BE2C (cell line): ENCODE measurements at places on chromosomes 5 and 9.

DNA sequence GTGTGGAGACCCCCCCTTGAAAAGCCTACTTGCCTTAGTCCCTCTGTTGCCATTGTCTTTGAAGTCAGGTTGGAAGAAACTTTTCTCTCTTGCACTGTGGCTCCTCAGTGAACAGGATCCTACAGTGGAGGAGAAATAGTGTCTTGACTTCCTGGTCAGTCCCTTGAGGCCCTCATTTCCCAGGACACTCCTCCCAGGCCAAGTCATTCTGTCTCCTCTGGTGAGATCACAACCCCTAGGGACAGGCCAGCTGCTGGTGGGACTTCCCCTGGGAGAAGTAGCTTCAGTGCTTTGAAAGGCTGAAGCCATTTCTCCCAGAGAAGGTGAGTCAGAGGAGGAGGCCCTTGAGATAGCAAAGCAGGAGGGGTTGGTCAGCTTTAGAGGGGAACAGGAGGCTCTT, 10.1 kb upstream of the GRIA1 start:
- no peak for DNase-seq

- DNase-seq: no peak
These were observed 204.7 kb upstream of the RFX3 start for GRCh38 chr9:3730511-3730922.

DNA sequence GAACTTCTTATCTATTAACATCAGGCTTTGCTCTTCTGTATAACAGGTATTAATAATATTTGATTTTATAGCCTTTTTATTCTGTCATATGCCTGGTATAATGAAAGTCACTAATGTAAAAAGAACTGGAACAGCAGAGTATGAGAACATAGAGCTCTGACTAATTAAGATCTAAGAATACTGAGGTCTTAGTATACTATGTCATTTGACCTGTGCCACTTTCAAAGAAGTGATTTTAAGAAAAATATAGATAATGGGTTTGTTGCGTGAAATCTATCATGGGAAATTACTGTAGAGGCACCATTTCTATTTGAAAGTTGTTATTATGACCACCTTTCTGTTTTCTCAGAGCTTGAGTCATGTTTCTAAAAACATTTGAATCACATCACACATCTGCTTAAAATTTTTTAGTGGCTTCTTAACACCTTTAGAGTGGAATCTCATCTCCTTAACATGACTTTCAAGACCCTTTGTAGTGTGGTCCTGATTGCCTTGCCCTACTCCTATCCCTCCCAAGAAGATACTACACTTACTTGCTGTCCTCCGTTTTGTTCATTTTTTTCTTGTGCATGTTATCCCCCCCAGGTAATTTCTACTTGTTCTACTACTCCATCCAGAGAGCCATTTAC, 14.3 kb downstream of the WDR36 start:
- no peak for DNase-seq

DNA sequence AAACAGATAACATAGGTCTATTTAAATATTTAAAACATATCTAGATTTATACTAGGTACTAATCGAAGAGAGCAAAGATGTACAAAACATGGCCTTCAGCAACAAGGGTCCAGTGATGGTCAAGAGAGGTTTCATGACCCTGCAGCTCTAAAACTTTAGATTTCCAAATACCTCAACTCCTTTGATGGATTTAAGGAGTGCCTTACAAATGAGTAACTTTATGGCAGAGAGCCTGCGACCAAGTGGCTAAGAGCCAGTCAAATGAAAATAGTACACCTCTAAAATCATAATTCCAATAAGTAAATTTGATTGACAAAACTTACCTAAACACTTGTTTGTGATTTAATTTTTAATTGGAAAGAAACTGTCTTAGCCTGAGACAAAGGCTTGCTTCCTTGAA, 4.7 kb upstream of the SH3RF2 start:
- DNase-seq: no peak

DNA sequence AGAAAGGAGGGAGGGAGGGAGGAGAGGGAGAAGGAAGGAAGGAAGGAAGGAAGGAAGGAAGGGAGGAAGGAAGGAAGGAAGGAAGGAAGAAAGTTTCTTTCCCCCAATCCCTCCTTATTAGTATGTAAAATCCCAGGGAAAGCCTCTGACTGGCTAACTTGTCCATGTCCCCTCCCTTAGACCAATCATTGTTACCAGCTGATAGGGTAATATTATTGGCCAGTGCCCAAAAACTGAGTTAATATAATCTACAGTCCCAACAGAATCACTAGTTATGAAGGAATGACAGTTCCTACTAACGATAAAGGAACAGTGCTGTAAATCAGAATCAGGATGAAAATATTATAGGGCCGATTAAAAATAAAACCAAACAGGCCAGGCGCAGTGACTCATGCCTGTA, 53.6 kb upstream of the CCNG1 start:
- DNase-seq: no peak

- no peak for DNase-seq
These were observed 267.3 kb downstream of the MLLT3 start for GRCh38 chr9:20355022-20355421.

- no peak for DNase-seq
These were observed 230.5 kb downstream of the SPOCK1 start for GRCh38 chr5:137268646-137269045.

DNA sequence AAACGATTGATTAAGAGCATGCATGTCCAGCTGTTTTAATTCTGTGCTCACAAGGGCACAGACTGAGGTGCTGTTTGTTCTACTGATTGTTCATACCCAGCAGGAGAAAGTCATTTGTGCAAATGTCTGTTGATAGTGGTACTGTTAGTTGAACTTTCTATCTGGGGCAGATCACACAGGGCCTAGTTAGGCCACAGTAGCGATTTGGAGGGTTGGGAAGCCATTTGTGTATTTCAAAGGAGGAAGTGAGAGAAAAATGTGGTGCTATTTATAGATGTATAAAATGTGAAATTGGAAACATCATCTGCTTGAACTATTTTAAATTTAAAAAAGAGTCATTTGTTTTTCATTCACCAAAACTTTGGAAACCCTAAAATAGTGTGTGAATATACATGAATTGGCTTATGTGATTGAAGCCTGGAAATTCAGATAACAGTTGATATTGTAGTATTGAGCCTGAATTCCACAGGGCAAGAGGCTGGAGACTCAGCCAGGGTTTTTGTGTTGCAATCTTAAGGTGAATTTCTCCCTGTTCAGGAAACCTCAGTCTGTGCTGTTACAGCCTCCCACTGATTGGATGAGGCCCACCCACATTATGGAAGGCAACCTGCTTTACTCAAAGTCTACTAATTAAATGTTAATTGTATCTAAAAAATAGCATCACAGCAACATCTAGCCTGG, 162.0 kb upstream of the CDKN2B start:
- no peak for DNase-seq

GRCh38 chr9:130347931-130348330, 82.4 kb downstream of the HMCN2 start:
- DNase-seq: no peak

- DNase-seq: no peak
These were observed 14.9 kb upstream of the SPATA24 start for GRCh38 chr5:139418793-139419192.

DNA sequence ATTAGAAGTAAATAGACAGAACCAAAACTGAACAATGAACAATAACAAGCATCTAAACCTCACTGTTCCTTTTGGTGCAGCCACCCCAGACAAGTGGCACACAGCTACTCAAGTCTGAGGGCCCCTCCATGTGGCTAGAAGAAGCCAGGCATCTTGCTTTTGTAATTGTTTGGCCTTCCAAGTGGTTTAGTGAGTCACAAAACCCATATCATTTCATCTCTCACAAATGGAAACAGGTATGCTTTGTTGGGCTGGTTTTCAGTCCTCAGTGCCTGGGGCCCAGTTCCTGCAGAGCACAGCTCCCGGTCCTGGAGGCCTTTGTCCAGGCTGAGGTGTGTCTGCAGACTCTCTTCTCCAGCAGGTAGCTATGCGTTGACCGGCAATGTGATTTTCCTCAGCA, 16.7 kb downstream of the PRLR start:
- no peak for DNase-seq

GRCh38 chr5:127429928-127430327, 87.5 kb upstream of the PRRC1 start:
- DNase-seq: no peak

DNA sequence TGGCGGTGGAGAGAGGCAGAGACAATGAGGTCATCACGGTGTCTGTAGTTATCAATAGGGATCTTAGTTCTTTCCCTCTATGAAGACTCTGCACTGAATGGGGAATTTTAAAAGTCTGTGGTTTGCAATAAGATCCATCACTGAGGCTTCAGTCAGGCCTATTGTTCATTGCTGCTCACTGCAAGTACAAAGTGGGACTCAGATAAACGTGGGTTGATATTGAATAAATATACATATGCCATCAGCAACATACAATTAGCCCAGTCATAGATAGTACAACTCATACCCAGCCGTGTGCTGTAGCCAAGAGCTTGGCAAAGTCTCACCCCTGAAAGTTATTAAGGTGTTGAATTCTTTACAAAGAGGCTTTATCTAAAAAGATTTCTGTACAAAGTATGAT, 88.4 kb downstream of the ENC1 start:
- no peak for DNase-seq

DNA sequence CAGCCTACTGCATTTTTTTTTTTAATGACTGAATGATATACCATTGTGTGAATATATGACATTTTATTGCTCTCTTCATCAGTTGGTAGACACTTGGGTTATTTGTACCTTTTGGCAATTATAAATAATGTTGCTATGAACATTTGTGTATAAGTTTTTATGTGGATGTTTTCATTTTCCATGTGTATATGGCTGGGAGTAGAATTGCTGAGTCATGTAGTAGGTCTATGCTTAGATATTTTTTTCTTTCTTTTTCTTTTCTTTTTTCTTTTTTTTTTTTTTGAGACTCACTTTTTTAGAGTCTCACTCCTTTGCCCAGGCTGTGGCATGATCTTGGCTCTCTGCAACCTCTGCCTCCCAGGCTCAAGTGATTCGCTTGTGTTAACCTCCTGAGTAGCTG, 32.9 kb upstream of the FAM120AOS start:
- no peak for DNase-seq

DNA sequence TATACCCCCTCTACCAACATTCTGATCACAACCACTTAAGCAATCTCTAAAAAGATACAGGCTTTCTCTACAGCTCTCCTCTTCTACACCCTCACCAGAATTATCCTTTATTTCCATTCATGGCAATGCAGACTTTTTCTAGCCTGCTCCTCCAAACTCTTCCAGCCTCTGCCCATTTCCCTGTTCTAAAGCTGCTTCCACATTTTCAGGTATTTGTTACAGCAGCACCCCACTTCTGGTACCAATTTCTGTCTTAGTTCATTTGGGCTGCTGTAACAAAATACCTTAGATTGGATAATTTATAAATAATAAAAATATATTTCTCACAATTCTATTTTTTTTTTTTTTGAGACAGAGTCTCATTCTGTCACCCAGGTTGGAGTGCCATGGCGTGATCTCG, 53.0 kb upstream of the DNAH5 start:
- DNase-seq: no peak

DNA sequence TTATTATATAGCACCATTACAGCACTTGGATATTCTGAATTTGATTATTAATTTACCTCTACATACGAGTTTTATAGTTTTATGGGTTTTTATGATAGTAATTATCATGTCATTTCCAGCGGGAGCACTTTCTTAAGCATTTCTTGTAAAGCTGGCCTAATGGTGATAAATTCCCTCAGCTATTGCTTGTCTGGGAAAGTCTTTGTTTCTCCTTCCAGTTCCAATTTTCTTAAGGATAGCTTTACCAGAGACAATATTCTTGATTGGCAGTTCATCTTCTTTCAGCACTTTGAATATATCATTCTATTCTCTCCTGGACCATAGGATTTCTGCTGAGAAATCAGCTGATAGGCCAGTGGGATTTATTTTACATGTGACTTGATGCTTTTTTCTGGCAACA, 505.4 kb downstream of the TMEM232 start:
- DNase-seq: no peak

DNA sequence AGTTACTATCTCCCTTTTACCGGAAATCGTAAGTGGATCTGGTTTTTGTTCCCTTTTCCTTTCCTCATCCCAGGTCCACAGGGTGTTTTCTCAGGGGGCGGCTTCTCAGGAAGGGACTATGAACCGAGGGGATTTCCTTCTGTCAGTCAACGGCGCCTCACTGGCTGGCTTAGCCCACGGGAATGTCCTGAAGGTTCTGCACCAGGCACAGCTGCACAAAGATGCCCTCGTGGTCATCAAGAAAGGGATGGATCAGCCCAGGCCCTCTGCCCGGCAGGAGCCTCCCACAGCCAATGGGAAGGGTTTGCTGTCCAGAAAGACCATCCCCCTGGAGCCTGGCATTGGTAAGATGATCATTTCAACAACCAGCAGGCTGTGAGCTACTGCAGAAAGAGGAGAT, 75.8 kb downstream of the GOLPH3 start:
- peak; percentile 62 for DNase-seq

DNA sequence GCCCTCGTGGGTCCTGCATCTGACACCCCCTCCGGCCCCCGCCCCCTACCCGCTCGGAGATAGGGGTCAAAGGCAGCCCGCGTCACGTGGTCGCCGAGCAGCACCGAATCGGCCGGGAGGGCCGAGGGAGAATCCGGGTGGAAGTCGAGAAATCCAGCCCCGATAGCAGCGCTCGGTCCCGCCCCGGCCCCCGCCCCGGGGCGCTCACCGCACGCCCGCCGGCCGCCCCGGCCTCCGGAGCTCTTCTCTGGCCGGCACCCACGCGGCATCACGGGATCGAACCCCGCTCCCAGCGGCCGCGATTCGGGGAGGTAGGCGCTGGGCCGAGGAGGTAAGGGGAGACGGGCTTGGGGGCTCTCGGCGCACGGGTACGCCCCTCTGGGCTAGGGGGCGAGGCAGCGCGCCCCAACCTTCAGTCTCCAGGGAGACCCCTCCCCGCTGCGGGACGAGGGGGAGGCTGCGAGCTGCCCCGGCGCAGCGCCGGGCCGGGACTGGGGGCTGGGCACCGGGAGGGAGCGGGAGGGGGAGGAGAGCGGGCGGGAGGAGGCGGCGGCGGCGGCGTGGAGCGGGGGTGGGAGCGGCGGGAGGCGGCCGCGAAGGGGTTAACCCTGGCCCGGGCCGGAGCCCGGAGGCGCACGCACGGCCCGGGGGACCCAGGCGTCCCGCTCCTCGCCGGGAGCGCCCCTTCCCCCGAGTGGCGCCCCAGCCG, 22.1 kb upstream of the NDST1 start:
- peak; percentile 79 for DNase-seq

DNA sequence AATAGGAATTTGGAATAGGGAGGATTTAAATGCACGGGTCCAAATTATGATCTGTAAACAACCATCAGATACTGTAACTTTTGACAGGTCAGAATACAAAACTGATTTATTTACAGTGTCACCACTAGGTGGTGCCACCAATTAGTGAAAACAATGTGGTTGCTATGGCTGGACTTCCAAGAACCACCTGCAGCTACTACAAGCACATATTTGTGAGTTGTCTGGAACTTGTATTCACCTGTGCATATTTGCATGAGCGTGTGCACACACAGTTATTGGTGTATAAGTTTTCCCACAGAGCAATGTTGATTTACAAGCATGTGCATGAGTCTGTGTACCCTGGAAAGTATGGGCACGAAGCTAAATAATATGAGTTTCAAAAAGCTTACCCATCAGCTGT, 3.0 kb upstream of the HRCT1 start:
- peak; percentile 45 for DNase-seq

- DNase-seq: no peak
These were observed 134.6 kb downstream of the TMC1 start for GRCh38 chr9:72656021-72656420.
